Fibroblast of skin of right quadriceps (primary cell): ENCODE measurements at places on chromosomes 13 and 19.

- no peak for DNase-seq
Observed at GRCh38 chr19:18558604-18559003, 934 bp downstream of the KXD1 start.

DNA sequence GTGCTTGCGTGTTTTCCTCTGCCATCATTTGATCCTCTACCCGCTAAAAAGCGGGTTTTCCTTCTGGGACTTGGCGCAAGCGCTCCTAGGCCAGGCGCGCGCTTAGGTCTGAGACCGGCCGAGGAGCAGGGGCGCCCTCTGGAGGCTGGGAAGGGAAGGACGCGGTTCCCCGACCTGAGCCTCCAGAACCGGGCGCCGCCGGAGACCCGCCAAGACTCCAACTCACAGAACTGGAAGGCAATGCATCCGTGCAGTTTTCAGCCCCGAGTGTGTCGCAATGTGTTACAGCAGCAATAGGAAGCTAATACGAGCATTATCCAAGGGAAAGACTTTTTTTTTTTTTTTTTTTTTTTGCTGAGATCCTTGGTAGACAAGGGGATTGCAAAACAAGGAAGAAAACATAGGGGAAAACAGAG, 190.9 kb downstream of the COL4A1 start:
- peak; percentile 77 for DNase-seq

DNA sequence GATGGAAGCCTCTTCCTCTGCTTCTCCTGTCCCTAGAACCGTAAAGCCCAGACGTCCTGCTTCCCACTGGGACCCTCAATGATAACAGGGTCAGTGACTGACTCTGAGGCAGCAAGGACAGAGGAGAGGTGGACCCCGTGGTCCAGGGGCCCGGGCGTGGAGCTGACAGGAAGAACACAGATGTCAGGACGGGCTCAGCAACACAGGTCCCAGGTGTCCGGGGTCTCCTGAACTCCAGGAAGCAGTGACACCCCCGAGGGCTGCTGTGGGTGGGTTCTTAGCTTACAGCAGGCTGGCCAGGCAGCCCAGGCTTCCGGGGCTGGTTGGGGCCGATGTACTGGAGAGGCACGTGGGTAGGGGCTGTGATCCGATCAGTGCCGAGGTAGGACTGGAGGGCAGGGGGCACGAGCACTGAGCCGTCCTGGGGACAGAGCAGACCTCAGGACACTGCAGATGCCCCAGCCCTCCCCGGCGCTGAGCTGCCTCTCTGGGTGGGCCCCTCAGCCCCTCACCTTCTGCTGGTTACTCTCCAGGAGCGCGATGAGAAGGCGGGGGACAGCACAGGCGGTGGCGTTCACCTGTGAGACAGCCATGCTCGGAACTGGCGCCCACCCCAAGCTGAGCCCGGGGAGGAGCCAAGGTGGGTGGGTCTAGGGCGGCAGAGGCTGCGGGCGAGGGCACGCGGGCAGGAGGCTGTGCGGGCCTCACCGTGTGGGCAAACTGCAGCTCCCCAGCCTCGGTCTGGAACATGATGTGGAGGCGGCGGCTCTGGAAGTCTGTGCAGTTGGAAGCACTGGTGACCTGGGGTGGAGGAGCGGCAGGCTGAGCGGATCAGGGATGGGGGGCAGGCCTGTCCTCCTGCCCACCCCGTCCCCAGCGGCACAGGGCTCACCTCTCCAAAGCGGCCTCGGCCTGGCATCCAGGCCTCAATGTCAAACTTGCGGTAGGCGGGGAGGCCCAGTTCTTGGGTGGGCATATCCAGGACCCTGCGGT, 3.6 kb upstream of the CCER2 start:
- no peak for DNase-seq

DNA sequence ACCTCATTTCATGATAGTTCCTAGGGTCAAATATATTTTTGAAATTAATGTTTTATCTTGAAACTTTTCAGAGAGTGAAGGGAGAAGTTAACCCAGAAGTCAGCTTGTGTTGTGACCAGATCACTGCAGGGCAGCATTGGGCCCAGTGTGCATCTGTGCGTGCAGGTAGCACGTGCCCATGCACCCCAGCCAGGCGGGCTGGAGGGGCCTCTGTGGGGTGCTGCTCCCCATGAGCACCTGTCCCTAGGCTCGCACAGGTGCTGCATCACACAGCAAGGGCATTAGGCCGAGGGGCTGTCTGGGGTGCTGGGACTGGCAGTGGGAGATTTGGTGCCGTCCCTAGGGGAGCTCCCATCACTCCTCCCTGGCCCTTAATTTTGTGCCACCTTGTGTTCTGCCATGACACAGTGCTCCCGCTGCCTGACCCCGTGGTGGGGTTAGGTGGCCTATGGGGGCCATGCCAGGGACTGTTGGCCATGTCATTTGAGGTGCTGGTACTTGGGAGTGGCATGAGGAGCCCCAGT, 13.1 kb downstream of the UPF1 start:
- DNase-seq: no peak

DNA sequence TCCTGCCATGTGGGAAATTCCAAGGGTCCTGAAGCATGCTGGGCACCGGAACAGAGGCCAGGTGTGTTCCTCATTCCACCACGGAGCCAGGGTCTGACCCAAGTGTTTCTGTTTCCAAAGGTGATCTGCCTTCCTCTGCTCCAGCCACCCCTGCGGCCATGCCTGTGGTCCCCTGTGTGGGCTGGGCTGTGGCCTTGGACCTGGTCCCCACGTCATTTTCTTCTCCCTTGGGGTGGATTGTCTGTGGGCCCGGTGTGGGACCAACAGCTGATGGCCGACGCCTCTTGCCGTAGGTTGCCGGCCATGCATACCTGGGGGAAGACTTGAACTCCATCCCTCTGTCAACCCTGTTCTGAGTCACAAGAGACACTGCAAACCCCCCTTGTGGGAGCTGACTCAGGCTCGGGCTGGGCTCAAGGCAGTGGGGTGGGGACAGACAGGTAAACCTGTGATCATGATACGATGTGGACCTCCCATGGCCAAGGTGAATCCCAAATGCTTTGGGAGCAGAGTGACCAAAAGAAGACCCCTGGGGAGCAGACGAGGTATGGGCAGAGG, 35.0 kb downstream of the ATP11A start:
- no peak for DNase-seq

DNA sequence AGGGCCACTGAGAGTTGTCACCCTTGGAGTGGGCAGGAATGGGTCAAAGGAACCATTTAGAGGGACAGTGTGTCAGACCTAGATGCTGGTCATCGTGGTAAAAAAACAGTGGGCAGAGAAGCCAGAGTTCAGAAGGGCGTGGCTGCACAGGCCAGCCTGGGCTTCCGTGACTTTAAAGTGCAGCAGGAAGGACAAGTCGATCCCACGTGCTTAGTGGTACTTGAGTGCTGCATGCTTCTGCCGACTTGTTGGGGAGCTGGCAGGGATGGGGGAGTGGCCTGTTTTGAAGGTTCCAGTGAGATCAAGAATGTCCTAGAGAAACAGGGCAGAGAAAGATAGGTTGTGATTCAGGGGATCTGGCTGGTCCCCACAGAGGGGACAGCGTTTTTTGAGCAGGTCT, 17.0 kb downstream of the LYL1 start:
- no peak for DNase-seq

DNA sequence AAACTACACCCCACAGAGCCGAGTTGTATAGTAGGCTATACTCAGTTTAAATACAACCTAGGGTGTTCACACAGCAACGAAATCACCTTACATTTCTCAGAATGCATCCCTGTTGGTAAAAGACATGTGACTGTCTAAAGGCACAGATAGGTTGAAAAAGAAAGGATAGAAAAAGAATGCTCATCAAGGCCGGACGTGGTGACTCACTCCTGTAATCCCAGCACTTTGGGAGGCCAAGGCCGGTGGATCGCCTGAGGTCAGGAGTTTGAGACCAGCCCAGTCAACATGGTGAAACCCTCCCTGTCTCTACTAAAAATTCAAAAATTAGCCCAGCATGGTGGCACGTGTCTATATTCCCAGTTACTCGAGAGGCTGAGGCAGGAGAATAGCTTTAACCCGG, 3.8 kb upstream of the IL17D start:
- DNase-seq: no peak
